ENCODE measurements at places on chromosomes 16 and 17.

- DNase-seq = peak; percentile 76
Observed at GRCh38 chr16:13307851-13308250, 406.5 kb downstream of the SHISA9 start.

- DNase-seq = no peak
Observed at GRCh38 chr17:73226556-73227172, 33.8 kb downstream of the COG1 start.

- no peak for DNase-seq
Observed at GRCh38 chr17:50421308-50422051, 4.5 kb upstream of the ACSF2 start.

GRCh38 chr17:18377437-18378204 is at the start of gene EVPLL:
TSS of gene EVPLL (plus strand) at chr17:18377778. CDS start at chr17:18380938, 3,160 bp downstream.
- DNase-seq = no peak

GRCh38 chr16:50718061-50718760 is 23.7 kb upstream of the CYLD start:
- DNase-seq = peak; percentile 70

GRCh38 chr17:17779015-17779611 is 57.7 kb downstream of the SREBF1 start:
- DNase-seq = no peak

All from fibroblast of mammary gland (primary cell).